ENCODE measurements at places on chromosomes 16 and 17. TPM values are rescaled to one million over a fixed set of nuclear protein-coding genes. Genes with fewer than 3 reads are reported as not detected.

GPR179 gene
- total RNA-seq: not detected

OSGIN1 gene
- 33.8 TPM for total RNA-seq

COX6A2 gene
- total RNA-seq: not detected

KRT17 gene
- total RNA-seq: 0.83 TPM

KRTAP2-4 gene
- total RNA-seq: not detected

ITGB3 gene
- total RNA-seq: 5.0 TPM

PRKCB gene
- total RNA-seq: 0.18 TPM

LGALS9 gene
- total RNA-seq: 1.6 TPM

CTRB1 gene
- not detected for total RNA-seq

CD7 gene
- total RNA-seq: 0.07 TPM

ZNF469 gene
- total RNA-seq: 7.7 TPM

EVPLL gene
- total RNA-seq: not detected

CCDC200 gene
- total RNA-seq: not detected

RUSF1 gene
- total RNA-seq: 54.6 TPM

KRT222 gene
- 0.37 TPM for total RNA-seq

ITGAX gene
- 1.1 TPM for total RNA-seq

SPIRE2 gene
- total RNA-seq: 4.9 TPM

RANBP10 gene
- total RNA-seq: 9.6 TPM

JPH3 gene
- 2.3 TPM for total RNA-seq

NPIPB8 gene
- not detected for total RNA-seq

DPEP3 gene
- not detected for total RNA-seq

BICDL2 gene
- total RNA-seq: not detected

LMF1 gene
- 8.5 TPM for total RNA-seq

CMTM1 gene
- total RNA-seq: 0.49 TPM

CLEC16A gene
- 8.0 TPM for total RNA-seq

PRSS27 gene
- 1.8 TPM for total RNA-seq

SRCIN1 gene
- total RNA-seq: 2.3 TPM

C17orf100 gene
- 2.9 TPM for total RNA-seq

NAA38 gene
- total RNA-seq: 232 TPM

MT1H gene
- total RNA-seq: not detected

KCNAB3 gene
- total RNA-seq: 1.7 TPM

RGS11 gene
- 3.4 TPM for total RNA-seq

TBC1D3H gene
- not detected for total RNA-seq

CCL13 gene
- not detected for total RNA-seq

SLC6A4 gene
- total RNA-seq: not detected

NAA60 gene
- 52.7 TPM for total RNA-seq

FBXO39 gene
- not detected for total RNA-seq

ZNHIT3 gene
- total RNA-seq: 91.5 TPM

GPR142 gene
- not detected for total RNA-seq

NXPH3 gene
- 0.87 TPM for total RNA-seq

TP53TG3F gene
- total RNA-seq: 0.15 TPM

NOD2 gene
- total RNA-seq: not detected

ATP2A1 gene
- total RNA-seq: 1.8 TPM

CFAP52 gene
- not detected for total RNA-seq

FOXN1 gene
- total RNA-seq: 0.06 TPM

DNASE1L2 gene
- total RNA-seq: 0.95 TPM

CLEC19A gene
- 0.32 TPM for total RNA-seq

ZNF594 gene
- total RNA-seq: 1.2 TPM

WFIKKN1 gene
- 0.23 TPM for total RNA-seq

OR3A3 gene
- total RNA-seq: not detected

UNC45B gene
- total RNA-seq: not detected

SLC12A3 gene
- not detected for total RNA-seq

SPNS2 gene
- 15.2 TPM for total RNA-seq

TBC1D3C gene
- not detected for total RNA-seq

MMP28 gene
- 7.9 TPM for total RNA-seq

CRHR1 gene
- total RNA-seq: 0.07 TPM

PPP1R27 gene
- 0.39 TPM for total RNA-seq
